ENCODE measurements at places on chromosomes 2 and 18.

GRCh38 chr2:231634412-231634811 is 41.7 kb downstream of the TEX44 start:
- no peak for DNase-seq

- no peak for DNase-seq
Measured at GRCh38 chr2:118309257-118309945, 221.1 kb downstream of the INSIG2 start.

- no peak for DNase-seq
Measured at GRCh38 chr18:10232062-10232461, 222.4 kb upstream of the APCDD1 start.

DNA sequence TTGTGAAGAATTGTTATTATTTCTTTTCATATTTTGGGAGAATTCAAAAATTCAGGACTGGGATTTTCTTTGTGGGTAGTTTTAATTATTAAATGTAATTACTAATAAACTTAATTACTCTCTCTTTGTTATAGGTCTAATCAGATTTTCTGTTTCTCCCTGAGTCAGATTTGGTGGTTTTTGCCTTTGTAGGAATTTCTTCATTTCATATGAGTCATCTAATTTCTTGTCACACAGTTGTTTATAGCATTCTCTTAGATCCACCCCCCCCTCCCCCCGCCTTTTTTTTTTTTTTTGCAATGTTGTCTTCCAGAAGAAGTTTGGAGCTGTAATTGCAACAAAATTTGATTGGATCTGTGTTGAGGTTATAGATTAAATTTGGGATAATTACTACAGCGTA is 26.0 kb upstream of the GALR1 start:
- no peak for DNase-seq

GRCh38 chr2:200689115-200689514 is 103.3 kb downstream of the AOX1 start:
- DNase-seq: no peak

GRCh38 chr18:21997207-21998143 is 171.9 kb upstream of the GATA6 start:
- DNase-seq: no peak

GRCh38 chr2:178194600-178195389 is 483 bp downstream of the OSBPL6 start:
- DNase-seq: peak; percentile 74

DNA sequence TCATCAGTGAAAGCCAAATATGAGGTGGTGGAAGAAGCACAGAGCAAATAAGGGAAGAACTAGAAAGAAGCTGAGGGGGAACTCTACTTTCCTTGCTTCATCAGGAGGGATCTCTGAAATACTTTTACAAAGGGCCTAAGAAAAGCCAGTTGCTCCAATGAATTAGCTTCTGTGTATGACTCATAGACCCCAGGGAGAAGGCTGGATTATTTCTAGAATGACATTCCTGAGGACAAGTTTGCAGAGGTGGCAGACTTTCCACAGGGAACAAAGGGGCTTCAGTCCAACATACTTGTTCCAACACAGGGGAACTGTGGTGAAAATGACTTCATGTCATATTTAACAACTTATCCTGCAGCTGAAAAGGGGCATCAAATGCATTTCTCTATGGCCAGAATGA is 29.0 kb downstream of the DOK1 start:
- no peak for DNase-seq

DNA sequence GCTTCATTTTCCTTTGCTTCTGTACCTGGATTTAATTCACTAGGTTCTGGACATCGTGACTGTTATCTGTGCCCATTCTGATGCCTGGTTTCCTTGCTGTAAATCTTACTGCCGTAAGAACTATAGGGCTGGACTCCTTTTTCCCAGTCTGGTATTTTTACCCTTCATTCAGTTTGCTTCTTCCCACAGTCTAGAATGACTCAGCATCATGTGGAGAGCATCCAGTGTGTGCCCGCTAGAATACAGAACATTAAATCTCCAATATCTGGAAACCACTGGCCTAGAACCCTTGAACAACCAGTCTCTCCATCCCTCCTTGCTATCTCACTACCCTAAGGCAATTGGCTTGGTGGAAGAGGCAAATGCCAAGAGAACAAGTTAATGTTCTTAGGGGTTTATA is 1075.4 kb upstream of the ZEB2 start:
- no peak for DNase-seq

GRCh38 chr2:1717113-1717512 is 27.2 kb downstream of the PXDN start:
- DNase-seq: no peak

DNA sequence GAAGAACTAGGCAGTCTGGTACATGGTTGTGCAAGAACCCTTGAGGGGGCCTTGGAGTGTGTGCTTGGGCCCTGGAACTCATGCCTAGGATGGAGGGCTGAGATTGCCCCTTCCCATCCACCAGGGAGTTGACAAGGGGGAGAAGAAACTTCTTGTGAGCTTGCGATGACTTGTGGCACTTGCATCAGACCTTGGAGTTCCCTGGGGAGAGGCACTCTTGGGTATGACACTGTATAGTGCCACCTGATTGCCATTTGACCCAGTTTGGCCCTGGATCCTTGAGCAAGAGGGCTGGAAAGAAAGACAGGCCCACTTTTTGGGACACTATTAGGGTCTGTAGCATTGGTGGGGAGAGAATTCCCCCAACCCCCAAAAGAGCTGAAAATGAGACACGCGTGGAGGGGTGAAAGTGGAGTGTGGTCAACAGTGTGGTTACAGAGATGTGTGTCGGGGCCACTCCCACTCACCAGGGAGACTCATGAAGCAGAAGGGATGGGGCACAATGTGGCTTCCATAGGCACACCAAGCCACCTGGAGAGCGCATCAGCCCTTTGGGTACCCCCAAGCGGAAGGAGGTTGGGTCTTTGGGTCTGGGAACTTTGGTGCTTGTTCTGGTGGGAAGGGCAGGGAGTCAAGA is 101.3 kb downstream of the MSH2 start:
- DNase-seq: no peak

DNA sequence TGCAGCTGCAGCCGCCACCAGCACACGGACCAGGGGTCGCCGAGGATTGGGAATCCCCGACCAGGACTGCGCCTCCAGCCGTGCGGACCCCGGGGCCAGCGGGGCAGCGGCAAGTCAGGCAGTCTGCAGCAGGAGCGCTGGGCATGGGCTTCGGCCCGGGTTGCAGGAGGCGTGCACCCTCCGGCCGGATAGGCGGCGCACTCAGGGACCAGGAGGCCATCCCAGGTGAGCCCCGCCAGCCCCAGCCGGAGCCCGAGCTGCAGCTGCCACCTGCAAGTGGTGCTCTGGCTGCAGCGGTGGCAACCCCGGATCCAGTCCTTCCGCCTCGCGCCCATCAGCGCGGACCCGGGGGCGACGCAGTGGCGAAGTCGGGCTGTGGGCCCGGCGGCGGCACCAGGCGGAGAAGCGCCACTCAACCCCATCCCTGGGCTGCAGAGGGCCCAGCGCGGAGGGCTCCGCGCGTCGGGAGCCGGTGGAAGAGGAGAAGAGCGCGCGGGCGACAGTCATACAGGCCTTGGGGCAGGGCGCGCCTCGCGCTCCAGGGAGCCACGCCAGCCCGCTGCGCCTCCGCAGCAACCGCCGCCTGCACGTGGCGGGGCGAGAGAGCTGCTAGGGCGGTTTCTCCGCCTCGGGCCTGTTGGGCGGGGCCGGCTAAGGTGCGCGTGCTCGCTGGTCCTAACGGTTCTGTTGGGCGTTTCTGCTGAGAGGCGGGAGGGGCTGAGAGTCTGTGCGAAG is 73.8 kb downstream of the RPIA start:
- no peak for DNase-seq

- no peak for DNase-seq
Measured at GRCh38 chr2:185185044-185185443, 553.6 kb upstream of the FSIP2 start.

DNA sequence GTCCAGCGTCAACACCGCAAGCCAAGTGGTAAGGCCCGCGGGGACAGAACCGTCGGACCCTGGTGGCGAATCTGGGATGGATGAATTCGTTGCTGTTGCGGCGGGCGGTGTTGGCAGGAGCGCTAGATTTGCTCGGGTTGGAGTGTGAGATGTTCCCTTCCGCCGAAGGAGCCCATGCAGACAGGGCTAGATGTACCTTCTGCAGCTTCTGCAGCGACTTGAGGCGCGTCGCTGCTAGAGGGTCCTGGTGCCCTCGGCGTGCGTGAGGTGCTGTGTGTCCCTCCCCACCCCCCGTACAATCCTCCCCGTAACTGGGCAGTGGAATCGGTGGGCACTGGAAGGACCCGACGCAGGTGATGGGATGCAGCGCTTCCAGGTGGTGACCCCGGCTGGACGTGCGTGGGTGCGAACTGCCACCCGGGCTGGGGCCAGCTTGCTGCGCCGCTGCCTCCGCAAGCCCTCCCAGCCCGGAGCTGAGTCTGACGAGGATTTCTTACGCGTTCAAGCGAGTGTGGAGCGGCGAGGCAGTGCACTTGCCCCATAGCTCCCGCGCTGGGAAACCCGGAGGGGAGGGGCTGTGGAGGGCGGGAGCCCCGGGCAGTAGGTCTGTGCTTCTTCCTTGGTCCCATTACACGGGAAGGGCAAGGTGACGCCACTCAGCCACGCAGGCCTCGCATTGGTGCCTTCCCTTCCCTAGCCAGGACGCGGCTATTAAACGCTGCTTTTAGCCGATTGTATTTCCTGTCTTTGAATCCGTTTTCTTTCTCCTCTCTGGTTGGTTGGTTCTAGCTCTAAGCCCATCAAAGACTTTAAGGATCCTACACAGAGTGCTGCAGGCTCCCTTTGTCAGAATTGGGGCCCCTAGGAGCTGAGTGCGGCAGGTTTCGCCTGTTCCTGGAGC is 34.2 kb downstream of the CHRNA1 start:
- DNase-seq: peak; percentile 54

- no peak for DNase-seq
Measured at GRCh38 chr2:62099523-62100175, 96.3 kb upstream of the B3GNT2 start.

GRCh38 chr2:159454185-159454584 is 162.2 kb downstream of the BAZ2B start:
- no peak for DNase-seq

DNA sequence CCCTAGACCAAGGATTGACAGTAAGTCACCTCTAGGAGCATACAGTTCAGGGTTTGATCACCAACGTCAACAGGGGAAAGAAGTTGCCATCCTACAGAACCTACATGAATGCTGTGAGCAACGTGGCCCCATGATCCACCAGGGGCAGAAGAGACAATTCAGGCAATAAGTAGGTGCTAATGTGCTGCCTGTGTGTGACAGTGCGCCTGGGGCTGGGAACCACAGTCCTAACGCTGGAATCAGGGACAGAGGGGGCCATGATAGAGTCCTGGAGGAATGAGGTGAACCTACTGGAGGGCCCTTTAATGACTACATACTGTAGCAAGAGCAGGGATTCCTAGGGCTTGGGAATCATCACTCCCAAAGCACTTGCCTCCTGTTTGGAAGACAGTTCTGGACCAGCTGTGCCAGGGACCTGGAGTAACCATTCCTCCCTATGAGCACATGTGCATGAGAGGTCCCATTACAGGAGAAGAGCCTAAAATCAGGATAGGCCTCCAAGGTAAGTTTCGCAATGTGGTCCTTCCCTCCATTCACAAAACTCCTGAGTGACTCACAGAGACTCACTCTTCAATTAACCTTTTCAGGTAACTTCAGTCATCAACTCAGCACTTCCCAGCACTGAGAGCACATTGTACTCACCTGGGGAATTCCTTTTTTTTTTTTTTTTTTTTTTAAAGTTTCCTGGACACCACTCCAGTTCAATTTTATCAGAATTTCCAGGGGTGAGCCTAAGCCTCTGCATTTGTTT is 214.0 kb downstream of the TMEM163 start:
- DNase-seq: no peak

DNA sequence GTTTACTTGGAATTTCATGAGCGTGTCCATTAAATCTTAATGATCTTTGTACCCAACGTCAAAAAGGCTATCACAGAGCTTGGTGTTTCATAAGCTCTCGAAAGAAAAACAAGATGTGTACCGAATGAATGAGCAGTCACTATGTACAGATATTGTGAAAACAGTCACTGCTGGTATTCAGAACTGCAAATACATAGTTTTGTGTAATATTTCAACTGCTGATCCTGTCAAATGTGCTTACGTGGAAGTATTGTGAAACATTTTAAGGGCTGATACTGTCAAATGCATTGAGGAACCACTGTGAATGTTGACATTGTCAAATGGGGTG is 184.2 kb upstream of the KLHL29 start:
- no peak for DNase-seq

- DNase-seq: no peak
Measured at GRCh38 chr2:103285354-103285753, 523.5 kb downstream of the TMEM182 start.

DNA sequence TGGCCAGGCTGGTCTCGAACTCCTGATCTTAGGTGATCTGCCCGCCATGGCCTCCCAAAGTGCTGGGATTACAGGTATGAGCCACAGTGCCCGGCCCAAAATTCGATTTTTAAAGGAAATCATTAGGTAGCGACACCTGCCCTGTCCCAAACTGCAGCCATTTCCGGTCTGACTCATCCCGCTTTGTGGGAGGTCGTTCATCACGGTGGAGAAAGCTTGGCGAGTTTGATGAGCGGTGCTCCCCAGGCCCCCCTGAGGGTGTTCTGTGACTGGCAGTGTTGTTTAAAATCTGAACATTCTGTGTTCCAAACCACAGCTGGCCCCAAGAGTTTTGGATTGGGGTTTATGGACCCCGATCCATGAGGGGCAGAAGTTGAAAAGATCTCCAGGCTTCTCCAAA is 53.0 kb upstream of the GLI2 start:
- DNase-seq: no peak

GRCh38 chr2:120404941-120405758 is 59.2 kb downstream of the INHBB start:
- DNase-seq: peak; percentile 33

GRCh38 chr2:85522090-85522647 is 16.8 kb upstream of the MAT2A start:
- no peak for DNase-seq

DNA sequence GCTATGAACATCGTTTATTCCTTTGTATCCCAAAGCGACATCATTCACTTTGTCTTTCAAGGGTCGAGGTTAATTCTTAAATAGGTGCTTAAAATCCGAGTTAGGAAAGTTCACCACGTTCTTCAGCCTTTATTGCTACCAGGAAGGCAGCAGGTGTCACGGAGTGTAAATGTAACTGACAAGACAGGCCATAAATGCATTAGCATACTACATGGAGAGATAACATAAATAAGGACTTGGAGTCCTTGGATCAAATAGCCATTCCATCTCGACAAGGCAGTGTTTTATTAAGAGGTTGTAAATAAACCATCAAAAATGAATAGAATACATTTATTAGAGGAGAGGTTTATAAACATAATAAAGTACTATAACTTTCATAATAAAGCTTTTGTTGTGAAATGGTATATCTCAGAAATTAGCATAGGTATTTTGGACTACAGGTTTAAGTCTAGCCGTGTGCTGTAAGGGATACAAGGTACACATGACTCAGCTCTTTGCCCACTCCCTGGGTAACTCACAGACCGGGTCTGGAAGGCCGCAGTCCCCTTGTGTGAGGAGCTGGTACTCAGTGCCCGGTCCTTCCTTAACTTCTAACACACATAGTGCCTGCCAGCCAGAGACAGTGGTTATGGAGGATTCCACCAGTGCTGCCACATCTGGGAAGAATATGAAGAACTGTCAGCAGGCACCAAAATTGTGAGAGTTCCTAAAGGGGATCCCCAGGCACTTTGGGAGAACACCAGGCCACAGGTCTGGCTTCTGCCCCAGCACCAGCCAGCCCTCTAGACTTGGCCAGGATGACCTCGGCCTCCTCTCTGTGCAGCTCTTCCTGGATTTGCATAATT is 29.4 kb downstream of the CAPN13 start:
- DNase-seq: peak; percentile 32
